Astrocyte of the spinal cord (primary cell): ENCODE measurements at places on chromosomes 2 and 18.

- no peak for DNase-seq
Measured at GRCh38 chr2:156490466-156490840, 54.3 kb downstream of the GPD2 start.

DNA sequence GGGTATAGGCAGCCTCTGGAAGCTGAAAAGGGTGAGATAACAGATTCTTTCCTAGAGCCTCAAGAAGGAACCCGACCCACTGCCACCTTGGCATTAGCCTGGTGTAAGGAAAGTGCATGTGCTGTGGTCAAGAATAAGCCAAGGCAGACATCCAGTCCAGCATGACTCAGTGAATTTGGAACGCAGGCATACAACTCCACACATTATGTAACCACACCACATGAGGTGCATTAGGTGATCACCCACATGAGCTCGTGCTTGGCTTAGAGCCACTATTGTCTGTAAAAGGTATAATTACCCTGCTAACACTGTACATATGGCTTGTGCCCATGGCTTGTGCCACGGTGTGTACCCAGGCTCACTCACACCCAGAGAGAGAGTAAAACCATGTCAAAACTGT, 583.7 kb upstream of the HNMT start:
- peak; percentile 40 for DNase-seq

DNA sequence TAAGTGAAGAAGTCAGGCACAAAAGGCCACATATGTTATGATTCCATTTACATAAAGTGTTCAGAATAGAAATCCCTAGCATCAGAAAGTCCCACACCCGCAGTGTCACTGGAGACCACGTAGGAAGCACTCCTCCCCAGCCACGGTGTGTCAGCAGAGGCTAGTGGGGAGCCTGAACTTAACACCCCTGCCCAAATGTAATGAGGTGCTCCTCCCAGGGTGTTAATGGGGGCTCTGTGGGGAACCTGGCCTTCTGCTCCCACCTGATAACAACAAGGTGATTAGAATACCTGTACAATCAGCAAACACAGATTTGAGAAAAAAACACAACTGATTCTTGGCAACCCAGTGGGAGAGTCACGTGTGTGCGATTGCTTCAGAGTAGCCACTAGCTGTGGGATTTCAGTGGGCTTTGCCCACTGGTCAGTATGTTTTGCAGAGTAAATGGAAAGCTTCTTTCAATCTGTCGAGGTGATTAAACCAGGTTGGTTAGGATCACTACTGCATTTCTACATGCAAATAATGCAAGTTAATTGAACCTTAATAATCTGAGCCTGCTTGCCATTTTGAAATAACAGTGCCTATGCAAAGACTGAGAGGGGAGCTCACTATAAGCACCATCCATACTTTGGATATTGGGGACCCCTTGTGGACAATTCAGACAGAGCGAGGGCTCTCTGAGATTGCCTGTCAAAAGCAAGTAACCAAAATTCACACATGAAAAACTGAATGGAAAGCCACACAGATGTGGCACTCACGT, 20.6 kb upstream of the ATRAID start:
- peak; percentile 57 for DNase-seq

DNA sequence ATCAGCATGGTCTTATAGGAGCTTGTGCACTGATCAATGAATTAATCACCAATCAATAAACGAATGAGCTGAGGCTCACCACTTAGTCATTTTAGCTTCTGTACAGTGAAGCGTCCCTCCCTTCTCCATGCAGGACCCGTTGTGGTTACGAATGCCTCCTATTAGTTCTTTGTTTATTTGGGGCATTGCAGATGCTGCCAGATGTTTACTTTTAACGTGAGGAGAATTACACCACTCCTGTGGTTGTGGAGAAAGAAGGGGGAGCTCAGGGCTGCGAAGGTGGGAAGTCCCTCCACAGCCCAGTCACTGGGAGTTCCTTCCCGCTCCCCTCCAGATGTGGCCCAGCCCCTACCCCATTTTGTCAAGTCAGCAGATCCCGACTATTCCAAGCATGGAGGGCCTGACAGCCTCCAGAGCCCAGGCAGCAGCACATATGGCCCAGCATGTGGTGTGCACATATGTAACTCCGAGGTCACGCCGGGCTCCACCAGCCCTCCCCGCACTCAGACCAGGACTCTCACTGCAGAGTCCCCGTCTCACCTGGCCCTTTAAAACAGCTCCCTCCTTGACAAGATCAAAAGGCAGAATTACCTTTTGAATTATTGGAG, 20.9 kb downstream of the PKDCC start:
- no peak for DNase-seq
